OCI-LY7 (cell line): ENCODE measurements at places on chromosomes 16 and 17. TPM values are rescaled to one million over a fixed set of nuclear protein-coding genes. Genes with fewer than 3 reads are reported as not detected.

CCL4L2 gene
- not detected in 2 replicates for total RNA-seq

HLF gene
- total RNA-seq: not detected in 2 replicates

OR2C1 gene
- total RNA-seq: not detected in 2 replicates

CA7 gene
- total RNA-seq: not detected in 2 replicates

STX1B gene
- 2.1 and 2.4 TPM in 2 replicates for total RNA-seq

DNA sequence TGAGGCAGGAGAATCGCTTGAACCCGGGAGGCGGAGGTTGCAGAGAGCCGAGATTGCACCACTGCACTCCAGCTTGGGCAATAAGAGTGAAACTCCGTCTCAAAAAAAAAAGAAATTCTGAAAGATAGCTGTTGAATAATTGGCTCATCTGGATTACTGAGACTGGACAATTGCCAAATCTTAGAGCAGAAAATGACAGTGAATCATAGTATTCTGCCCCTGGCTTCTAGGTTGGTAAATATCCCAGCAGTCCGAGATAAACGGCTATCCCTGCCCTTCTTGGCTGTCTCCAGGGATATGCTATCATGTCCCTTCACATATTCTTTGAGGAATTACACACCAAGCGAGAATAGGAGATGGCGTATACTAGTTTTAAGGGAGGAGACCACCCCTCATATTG, 35.5 kb upstream of the METTL16 start:
- no peak for DNase-seq

DNA sequence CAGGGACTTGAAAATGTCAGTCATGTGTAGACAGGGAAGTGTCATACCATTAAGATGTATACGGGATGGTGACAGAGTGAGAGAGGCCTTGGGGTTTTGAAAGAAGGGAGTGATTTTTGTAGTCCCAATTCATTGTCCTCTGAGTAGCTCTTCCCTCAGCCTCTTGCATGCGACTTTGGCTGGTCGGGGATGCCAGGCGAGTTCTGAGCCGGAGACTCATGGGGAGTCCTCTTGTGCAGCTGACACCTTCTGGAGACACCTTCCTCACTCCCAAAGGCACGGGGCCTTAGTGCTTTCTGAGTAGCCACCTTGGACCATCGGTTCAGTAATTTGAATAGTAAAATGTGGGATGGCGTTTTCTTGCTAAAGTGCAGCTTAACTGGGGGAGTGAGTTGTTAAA, 144.7 kb downstream of the PRKCA start:
- no peak for DNase-seq

DNA sequence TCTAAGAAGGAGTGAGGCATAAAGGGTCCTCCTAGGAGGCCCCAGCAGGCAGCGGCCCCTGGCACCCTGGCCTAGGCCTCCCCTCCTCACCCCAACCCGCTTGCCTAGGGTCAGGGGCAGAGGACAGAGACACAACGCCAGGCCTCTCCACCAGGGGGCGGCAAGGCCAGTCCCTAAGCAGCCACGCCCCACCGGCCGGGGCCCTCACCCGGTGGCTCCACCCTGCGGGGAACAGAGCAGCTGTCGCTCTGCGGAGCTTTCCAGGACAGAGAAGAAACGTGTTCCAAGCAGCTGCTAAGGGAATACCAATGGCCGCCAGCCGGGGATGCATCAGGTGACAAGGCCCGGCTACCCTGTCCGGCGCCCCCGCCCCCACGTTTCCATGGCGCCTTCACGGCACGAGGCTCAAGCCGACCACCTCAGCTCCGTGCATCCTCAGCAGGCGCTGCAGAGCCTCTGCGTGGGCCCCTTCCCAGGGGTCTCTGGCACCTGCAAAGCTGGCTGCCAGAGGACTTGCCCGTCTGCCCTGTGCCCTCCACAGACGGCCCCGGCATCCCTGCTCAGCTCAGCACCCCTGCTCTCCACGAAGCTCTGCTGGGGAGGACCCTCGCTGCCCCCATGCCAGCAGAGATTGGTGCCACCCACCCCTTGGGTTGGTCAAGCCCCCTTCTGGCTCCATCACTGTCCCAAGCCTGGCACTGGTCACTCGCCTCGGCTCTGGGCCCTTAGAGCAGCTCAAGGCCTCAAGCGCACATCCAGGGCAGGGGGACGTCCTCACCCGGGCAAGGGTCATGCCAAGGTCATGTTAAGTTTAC, 5.6 kb downstream of the ZNF598 start:
- peak; percentile 93 for DNase-seq

GRCh38 chr16:57358086-57358420, 530 bp upstream of the CCL22 start:
- no peak for DNase-seq

GRCh38 chr16:88705801-88706228, 393 bp downstream of the RNF166 start:
- DNase-seq: peak; percentile 24

DNA sequence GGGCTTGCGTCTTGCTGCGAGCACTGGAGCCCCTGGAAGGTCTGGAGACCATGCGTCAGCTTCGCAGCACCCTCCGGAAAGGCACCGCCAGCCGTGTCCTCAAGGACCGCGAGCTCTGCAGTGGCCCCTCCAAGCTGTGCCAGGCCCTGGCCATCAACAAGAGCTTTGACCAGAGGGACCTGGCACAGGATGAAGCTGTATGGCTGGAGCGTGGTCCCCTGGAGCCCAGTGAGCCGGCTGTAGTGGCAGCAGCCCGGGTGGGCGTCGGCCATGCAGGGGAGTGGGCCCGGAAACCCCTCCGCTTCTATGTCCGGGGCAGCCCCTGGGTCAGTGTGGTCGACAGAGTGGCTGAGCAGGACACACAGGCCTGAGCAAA, 7.4 kb downstream of the MPG start:
- no peak for DNase-seq

DNA sequence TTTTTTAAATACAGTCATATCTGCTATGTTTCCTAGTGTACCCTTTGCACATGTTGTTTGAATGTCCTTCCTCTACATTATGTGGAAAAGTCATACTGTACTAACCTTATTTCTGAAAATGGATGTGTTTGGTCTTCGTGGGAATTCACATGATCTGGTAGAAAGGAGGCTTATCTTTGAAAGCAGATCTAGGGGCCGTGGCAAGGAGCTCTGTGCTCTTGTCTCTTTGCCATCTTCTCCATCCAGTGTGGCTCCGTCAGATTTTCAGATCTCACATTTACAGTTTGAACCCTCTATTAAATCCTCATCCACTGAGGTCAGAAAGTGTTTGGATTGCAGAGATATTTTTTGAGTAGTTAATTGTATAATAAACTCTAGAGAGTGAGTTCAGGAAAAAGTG, 32.9 kb downstream of the MAP2K4 start:
- DNase-seq: no peak

DNA sequence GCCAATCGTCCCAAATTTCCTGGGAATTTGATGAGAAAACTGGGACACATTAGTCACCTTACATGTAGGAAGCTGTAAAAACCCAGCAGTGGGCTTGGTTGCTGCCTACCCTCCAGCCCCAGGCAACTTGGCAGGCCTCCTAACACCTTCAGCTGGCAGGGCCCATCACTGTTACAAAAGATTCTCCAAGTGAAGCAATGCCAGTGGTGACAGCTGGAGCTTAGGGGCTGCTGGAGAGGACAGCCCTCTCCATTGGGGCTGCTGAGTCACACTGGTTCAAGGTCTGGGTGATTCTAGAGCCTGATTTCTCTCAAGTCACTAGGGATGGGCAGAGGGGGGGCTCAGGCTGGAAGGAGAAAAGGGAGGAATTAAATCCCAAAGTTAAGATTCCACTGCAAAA, 180.6 kb downstream of the COPRS start:
- no peak for DNase-seq

- no peak for DNase-seq
These were observed 127.9 kb downstream of the NPIPB5 start for GRCh38 chr16:22638393-22639206.

DNA sequence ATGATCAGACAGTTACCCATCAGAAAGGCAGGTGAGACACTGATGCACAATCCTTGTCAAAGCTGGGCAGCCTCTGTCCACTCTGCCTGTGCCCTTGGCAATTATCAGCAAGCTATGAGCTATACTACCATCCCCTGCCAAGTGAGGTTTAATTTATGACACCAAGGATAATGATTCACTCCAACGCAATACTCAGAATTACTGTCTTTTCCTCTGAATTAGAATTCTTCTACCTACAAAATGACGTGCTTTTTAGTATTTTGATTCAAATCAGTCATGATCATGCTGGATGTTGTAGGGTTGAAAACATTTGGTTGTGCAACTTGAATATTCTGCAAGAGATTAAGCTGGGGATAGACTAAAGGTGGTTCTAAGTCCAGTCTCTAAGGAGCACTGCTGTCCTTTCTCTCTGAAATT, 116.8 kb upstream of the SOX9 start:
- DNase-seq: no peak

DNA sequence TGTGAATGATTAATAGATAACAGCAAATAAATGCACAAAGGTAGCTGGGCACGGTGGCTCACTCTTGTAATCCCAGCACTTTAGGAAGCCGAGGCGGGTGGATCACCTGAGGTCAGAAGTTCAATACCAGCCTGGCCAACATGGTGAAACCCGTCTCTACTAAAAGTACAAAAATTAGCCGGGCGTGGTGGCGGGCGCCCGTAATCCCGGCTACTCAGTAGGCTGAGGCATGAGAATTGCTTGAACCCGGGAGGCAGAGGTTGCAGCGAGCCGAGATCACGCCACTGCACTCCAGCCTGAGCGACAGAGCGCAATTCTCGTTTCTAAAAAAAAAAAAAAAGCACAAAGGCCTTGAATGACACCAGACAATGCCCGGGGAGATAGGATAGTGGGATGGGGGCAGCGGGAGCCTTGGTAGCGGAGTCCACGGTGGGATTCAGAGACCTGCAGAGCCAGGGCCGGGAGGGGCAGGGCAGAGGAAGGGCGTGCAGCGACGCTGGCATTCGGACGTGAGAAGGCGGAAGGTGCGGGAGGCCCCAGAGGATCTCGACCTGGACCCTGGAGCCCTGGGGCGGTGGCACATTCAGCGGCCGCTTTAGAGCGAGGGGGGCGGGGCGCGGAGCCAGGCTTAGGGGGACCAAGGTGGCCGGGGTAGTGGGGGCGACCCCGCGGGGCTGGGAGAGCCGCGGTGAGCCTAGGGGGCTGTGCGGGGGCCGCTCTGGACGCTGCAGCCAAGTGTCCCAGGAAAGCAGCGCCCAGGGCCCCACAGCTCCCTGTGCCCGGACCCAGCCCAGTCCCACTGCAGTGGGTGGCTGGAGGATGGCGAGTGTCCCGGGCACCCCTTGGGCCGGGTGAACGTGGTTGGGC, 999 bp upstream of the FLYWCH2 start:
- DNase-seq: peak; percentile 50

GRCh38 chr17:79871131-79871530, 31.9 kb upstream of the CBX4 start:
- DNase-seq: no peak

DNA sequence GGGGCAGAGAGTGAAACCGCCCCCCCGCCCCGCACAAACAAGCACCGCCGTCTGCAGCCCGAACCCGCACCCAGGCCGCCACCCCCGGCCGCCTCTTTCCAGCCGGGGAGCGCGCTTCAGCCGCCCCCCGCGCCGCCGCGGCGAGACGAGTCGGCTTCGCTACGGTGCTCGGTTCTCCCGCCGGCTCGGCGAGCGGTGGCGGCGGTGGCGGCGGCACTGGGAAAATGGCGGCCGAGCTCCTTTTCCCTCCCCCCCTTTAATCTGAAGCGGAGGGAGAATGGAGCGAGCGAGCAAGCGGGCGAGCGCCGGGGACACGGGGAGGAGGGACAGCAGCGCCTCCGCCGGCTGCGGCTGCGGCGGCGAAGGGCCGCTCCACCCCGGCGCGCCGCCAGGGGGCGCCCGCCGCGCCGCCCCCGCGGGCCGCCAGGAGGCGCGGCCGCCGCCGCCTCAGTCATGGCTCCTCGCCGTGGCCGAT, at the start of gene KANSL1:
Gene KANSL1, minus strand, starts transcription at position 279 of the 475 bp plus-strand sequence. CDS start 21,286 bp downstream, outside the sequence.
- peak; percentile 96 for DNase-seq

DNA sequence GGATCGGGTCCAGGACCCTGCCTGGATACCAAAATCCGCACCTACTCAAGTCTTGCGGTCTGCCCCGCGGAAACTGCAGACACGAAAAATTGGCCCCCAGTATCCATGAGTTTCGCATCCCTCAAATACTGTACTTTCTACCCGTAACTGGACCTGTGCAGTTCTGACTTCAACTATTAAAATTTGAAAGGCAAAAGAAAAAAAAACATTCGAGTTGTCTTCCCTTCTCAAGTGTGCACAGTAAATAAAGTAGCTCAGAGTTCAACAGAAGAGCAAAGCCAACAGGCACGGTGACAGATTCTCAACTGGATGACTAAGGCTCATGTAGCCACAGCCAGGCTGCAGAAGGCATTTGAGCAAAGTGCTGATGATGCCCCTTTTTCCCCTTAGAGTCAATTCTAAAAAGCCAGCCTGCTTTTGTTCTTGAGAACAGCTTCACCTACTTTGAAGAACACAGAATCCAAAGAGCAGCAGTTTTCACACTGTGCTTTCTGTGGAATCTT, 32.5 kb downstream of the MARF1 start:
- DNase-seq: no peak

DNA sequence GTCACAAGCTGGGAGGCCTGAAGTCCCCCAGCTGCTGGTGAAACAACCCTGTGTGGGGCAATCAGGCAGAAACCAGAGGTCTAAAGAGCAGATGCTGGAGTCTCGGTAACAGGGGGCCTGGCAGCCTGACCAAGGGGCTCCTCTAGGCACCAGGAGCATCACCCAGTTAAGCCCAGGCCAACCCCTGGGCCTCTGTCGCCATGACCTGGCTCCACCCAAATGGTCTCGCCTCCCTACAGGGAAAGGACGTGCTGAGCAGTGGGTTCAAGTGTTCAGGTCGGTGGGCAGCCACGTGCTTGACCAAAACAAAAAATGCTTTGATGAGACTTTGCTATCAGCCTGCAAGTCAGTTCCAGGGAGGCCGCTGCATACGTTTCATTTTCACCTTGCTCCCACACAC, 240.3 kb downstream of the ZNF423 start:
- DNase-seq: no peak

DNA sequence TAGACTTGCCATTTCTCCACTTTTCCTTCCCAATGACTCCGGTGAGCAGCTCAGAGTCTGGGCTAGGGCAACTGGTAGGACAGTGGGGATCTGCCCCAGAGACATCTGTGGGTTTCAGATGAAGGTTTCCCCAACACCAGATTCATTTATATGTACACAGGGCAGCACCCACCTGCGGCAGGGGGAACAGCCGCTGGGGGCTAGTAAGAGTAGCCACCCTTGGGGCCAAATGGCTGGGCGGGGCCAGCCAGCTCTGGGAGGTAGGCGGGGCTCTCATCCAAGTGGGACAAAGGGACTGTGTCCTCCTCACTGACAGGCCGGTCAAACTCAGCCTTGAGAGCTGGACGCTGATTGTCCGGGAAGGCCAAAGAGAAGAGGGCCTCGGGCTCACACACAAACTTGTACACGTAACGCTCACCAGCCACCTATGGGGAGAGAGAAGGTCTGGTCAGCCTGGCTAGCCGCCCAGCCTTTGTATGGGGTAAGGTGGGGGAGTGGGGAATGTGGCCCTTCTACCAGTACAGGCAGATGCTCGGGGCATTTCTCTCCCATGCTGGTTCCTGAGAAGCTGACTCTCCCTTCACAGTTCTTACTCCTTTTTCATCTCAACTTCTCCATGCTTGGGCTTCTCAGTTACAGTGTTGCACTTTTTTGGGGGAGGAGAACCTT, 17.7 kb downstream of the ETV4 start:
- DNase-seq: no peak

DNA sequence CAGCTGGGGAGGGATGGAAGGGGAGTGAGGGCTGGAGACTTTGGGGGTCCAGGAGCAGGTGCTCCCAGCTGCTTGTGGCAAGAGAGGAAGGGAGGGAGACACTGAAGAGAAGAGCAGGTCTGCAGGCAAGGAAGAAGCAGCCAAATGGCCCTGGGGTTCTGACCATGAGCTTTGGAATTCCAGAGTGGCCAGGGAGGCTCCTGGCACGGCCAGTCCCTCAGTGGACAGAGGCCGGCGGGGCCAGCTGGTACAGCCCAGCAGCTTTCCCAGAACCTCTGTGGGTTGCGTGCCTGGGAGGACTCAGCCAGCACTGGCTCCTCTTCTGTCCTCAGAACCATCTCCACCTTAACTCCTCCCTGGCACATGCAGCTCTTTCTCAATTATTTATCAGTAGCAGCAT, 233.0 kb downstream of the MSI2 start:
- DNase-seq: no peak
